DND-41 (cell line): ENCODE measurements at places on chromosomes 13 and 19.

GRCh38 chr19:49567861-49568441 lies 12.4 kb downstream of the NOSIP start:
- peak; percentile 89 for DNase-seq

- DNase-seq, result peak; percentile 37
Measured at GRCh38 chr19:13526552-13526951, 20.3 kb upstream of the CACNA1A start.

GRCh38 chr13:75934889-75935288 lies 298.8 kb downstream of the LMO7 start:
- DNase-seq, result no peak

GRCh38 chr19:55711719-55712118 lies 26.5 kb downstream of the NLRP9 start:
- DNase-seq, result no peak

DNA sequence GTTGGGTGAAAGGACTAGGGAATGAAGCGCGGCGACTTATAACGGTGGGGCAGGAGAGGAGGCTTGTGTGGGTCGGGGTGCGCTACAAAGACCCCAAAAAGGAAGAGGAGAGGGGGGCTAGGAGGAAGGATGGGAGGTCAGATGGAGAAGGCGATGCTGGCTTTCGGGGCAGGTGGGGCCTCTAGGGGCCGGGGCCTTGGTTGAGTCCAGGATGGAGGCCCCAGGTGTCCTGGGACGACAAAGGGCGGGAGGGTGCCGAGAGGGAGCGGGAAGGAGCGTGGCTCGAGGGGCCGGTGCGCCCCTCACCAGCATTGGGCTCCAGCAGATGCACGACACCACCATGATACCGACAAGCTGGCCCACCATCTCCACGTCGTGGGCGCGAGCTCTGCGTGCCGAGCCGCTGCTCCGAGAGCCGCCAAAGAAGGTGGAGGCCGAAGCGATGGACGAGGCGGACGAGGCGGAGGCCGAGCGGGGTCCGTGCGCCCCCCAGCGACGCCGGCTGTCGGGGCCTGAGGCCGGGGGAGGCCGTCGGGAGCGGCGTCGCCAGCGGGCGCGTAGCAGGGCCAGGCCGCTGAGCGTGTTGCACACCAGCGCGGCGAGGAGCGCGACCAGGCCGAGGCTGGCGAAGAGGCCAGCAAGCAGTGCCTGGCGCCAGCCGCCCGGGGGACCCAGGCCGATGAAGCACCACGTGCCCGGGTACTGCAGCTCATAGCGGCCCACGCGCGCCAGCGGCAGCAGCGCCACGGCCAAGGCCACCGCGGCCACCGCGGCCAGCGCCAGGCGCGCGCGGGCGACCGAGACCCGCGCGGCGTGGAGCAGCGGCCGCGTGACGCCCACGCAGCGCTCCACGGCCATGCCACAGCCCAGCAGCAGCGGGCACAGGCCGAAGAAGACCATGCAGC lies 1.8 kb downstream of the PTGER1 start:
- no peak for DNase-seq
